ENCODE measurements at places on chromosomes 2 and 18. TPM values are rescaled to one million over a fixed set of nuclear protein-coding genes. Genes with fewer than 3 reads are reported as not detected.

TMEM247 gene
- total RNA-seq, result not detected

DDX18 gene
- total RNA-seq, result 30.2 TPM

CYP27C1 gene
- 7.1 TPM for total RNA-seq

POTEJ gene
- not detected for total RNA-seq

PCARE gene
- total RNA-seq, result not detected

VWC2L gene
- total RNA-seq, result not detected

LAMA3 gene
- 59.5 TPM for total RNA-seq

MAB21L4 gene
- 0.97 TPM for total RNA-seq

SEMA4C gene
- total RNA-seq, result 31.8 TPM

LIPG gene
- total RNA-seq, result not detected

RSAD2 gene
- total RNA-seq, result 14.7 TPM

NXPH2 gene
- total RNA-seq, result not detected

KCNS3 gene
- total RNA-seq, result 12.6 TPM

PRKAG3 gene
- total RNA-seq, result not detected

IGFBP5 gene
- 569 TPM for total RNA-seq

AKAIN1 gene
- total RNA-seq, result not detected

DAPL1 gene
- total RNA-seq, result not detected

ACKR3 gene
- total RNA-seq, result 61.5 TPM

VIT gene
- total RNA-seq, result 3.9 TPM

MSTN gene
- 1.9 TPM for total RNA-seq

RAMP1 gene
- total RNA-seq, result 461 TPM

DSG1 gene
- total RNA-seq, result not detected

TPO gene
- not detected for total RNA-seq

CSRNP3 gene
- 5.9 TPM for total RNA-seq

ACTR1B gene
- 91.2 TPM for total RNA-seq

RAPH1 gene
- total RNA-seq, result 29.4 TPM

MARCHF4 gene
- not detected for total RNA-seq

HNRNPLL gene
- 100 TPM for total RNA-seq

ALPG gene
- total RNA-seq, result not detected

ALKAL2 gene
- total RNA-seq, result 4.8 TPM

CYP1B1 gene
- total RNA-seq, result 118 TPM

NPAS2 gene
- 31.4 TPM for total RNA-seq

DUSP19 gene
- total RNA-seq, result 0.29 TPM

FZD7 gene
- total RNA-seq, result 15.0 TPM

RGPD5 gene
- 111 TPM for total RNA-seq

MC5R gene
- not detected for total RNA-seq

CFC1 gene
- not detected for total RNA-seq

ALLC gene
- not detected for total RNA-seq

ABCB11 gene
- total RNA-seq, result not detected

HOXD12 gene
- 0.76 TPM for total RNA-seq

CDK5R2 gene
- not detected for total RNA-seq

HOXD3 gene
- total RNA-seq, result 14.7 TPM

PLEKHH2 gene
- 54.7 TPM for total RNA-seq

PARD6G gene
- total RNA-seq, result 15.9 TPM
